RCC 7860 (cell line): ENCODE measurements at places on chromosomes 6 and 20.

DNA sequence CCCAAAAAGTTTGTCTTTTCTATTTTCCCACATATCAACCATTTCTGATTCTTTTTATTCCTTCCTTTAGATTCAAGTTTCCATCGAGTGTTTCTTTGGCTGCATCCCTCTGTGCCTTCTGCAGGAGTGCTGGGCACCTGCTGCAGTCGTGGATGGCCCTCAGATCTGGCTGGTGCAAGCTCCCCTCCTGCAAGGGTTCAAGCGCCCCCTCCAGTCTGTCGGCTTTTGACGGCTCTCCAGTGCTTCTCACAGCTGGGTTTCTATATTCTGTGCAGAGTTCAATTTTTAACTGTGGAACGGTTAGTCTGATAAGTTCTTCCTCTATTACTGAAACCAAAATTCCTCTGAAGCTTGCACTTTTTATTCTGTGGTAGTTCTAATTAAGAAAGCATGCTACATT, 132.1 kb downstream of the HUS1B start:
- DNase-seq: no peak

- no peak for DNase-seq
These were observed 102.5 kb upstream of the SPACA1 start for GRCh38 chr6:87945181-87945580.

GRCh38 chr20:47359530-47360296, 3.2 kb upstream of the ZMYND8 start:
- DNase-seq: no peak

DNA sequence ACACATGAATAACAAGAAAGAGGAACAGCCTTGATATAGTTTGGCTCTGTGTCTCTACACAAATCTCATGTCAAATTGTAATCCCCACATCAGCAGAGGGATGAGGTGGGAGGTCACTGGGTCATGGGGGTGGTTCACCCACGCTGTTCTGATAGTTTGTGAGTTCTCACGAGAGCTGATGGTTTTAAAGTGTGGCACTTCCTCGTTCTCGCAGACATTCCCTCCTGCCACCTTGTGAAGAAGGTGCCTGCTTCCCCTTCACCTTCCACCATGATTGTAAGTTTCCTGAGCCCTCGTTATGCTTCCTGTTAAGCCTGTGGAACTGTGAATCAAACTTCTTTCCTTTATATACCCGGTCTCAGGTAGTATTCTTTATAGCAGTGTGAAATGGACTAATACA, 13.1 kb downstream of the SRPK1 start:
- DNase-seq: no peak

GRCh38 chr6:22249711-22250350, 47.0 kb downstream of the PRL start:
- DNase-seq: no peak

DNA sequence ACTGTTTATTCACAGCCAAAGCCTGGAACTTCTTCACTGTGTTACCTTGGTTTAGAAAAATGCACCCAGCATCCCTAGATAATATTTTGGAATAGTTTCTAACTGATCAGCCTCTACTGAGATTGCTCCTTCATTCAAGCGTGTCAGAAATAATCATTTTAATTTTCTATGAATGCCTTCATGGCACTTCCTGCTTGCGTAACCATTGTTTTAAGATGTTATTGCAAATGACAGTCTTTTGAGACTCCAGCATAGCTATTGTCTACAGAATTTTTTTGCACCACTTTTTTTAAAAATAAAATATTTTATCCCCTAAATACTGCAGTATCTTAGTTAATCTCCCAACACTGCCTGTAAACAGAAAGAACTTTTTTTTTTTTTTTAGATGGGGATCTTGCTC, 213.1 kb downstream of the PHACTR1 start:
- DNase-seq: no peak
